ENCODE measurements at places on chromosomes 13 and 19. TPM values are rescaled to one million over a fixed set of nuclear protein-coding genes. Genes with fewer than 3 reads are reported as not detected.

The ADGRE3 gene
- not detected for total RNA-seq

The ZSCAN4 gene
- total RNA-seq, result not detected

The STARD13 gene
- 29.7 TPM for total RNA-seq

The IGLON5 gene
- not detected for total RNA-seq

DNA sequence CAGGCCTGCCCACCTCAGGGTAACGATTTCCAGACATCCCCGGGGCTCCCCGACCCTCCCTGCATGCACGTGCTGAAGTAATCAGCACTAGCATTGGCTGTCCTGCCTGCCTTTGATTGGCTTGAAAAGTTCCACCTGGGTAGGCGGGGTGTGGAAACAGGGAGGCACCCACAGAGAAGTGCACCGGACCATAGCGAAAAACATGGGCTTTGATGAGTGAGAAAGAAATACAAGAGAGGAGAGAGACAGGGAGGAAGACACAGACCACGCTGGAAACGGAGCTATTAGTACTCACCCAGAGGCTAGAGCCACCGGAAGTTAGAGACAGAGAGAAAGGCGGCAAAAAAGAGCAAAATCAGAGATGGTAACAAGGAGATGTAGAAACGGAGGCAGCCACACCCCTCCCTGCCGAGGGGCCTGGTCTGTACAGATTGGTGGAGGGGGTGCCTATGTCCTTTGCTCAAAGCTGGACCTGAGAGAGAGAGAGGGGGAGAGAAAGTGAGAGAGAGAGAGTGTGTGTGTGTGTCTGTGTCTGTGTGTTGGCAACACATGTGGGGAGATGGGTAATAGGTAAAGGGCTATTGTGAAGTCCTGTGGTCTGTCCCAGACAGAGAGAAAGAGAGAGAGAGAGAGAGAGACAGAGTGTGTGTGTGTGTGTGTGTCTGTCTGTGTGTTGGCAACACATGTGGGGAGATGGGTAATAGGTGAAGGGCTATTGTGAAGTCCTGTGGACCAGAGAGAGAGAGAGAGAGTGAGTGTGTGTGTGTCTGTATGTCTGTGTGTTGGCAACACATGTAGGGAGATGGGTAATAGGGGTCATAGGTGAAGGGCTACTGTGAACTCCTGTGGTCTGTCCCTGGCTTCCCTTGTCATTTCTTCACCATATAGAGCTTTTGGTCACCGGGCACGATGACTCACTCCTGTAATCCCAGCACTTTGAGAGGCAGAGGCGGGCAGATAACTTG lies 2.9 kb downstream of the CGB3 start:
- peaks cover 32% of the 10 kb centered on the region for H3K4me1 ChIP-seq
- DNase-seq, result no peak
- no peaks in the 10 kb centered on the region for H3K36me3 ChIP-seq
- H3K27ac ChIP-seq, result no peak overlapping the region
- H3K27me3 ChIP-seq, result no peaks in the 10 kb centered on the region

DNA sequence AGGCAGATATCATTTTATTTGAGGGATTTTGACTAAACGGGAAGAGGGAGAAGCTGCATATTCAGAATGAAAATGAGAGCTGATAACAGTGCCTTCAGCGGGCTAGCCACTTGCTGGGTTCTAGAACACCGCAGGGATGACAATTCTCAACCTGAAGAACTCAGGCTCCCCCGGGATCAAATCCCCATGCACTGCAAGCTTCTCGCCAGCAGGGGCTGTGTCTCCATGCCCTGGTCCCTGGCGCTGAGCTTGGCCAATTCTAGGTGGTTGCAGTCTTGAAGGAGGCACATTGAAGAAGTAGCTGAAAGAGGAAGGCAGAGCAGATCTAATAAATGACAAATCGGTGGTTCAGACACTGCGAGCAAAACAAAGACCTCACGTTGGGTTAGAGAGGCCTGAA lies 128.7 kb downstream of the UQCRFS1 start:
- DNase-seq, result no peak
- no peaks in the 10 kb centered on the region for H3K27me3 ChIP-seq
- no peak overlapping the region for H3K4me3 ChIP-seq

GRCh38 chr19:29610213-29610573 lies 4.1 kb downstream of the POP4 start:
- no peak overlapping the region for H3K27ac ChIP-seq
- no peaks in the 10 kb centered on the region for H3K27me3 ChIP-seq
- peaks cover 8% of the 10 kb centered on the region for H3K36me3 ChIP-seq
- no peak for DNase-seq
- no peak overlapping the region for H3K4me3 ChIP-seq
- peaks cover 11% of the 10 kb centered on the region for H3K4me1 ChIP-seq

DNA sequence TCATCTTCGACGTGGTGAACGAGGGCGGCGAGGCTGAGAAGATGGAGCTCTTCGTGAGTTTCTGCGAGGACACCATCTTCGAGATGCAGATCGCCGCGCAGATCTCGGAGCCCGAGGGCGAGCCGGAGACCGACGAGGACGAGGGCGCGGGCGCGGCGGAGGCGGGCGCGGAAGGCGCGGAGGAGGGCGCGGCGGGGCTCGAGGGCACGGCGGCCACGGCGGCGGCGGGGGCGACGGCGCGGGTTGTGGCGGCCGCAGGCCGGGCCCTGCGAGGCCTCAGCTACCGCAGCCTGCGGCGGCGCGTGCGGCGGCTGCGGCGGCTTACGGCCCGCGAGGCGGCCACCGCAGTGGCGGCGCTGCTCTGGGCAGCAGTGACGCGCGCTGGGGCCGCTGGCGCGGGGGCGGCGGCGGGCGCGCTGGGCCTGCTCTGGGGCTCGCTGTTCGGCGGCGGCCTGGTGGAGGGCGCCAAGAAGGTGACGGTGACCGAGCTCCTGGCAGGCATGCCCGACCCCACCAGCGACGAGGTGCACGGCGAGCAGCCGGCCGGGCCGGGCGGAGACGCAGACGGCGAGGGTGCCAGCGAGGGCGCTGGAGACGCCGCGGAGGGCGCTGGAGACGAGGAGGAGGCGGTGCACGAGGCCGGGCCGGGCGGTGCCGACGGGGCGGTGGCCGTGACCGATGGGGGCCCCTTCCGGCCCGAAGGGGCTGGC lies 52.6 kb downstream of the MAP4K1 start:
- H3K4me3 ChIP-seq, result no peak overlapping the region
- peaks cover 4% of the 10 kb centered on the region for H3K27me3 ChIP-seq
- DNase-seq, result no peak
- H3K27ac ChIP-seq, result no peak overlapping the region
- no peaks in the 10 kb centered on the region for H3K4me1 ChIP-seq

DNA sequence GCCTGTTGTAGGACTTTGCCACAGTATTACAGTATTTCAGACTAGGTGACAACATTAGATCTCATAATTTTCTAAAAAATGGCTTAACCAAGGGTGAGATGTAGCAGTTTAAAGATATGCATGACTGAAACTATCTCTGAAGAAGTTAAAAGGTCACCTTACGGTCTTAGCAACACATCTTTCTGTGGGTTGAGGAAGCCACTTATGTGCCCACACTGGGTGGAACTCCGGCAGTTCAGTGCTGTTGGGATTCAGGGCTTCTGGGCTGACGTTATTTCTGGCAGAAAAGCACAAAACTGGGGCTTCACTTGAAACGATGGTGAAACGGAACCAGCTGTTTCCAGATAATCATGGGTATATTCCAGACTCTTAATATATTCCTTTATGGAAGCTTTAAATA lies 697.3 kb downstream of the PCDH9 start:
- no peak overlapping the region for H3K4me3 ChIP-seq
- DNase-seq, result no peak
- H3K4me1 ChIP-seq, result no peaks in the 10 kb centered on the region
- H3K36me3 ChIP-seq, result no peaks in the 10 kb centered on the region
- H3K27ac ChIP-seq, result no peak overlapping the region

GRCh38 chr13:28744091-28744536 lies 25.3 kb upstream of the SLC46A3 start:
- H3K27me3 ChIP-seq, result no peaks in the 10 kb centered on the region
- DNase-seq, result peak; percentile 45
- H3K4me1 ChIP-seq, result no peaks in the 10 kb centered on the region
- no peak overlapping the region for H3K27ac ChIP-seq
- H3K36me3 ChIP-seq, result no peaks in the 10 kb centered on the region
- no peak overlapping the region for H3K4me3 ChIP-seq
